CD4-positive, alpha-beta T cell treated with Interleukin-6 for 4 hours (primary cell): ENCODE measurements at places on chromosomes 3 and 15.

DNA sequence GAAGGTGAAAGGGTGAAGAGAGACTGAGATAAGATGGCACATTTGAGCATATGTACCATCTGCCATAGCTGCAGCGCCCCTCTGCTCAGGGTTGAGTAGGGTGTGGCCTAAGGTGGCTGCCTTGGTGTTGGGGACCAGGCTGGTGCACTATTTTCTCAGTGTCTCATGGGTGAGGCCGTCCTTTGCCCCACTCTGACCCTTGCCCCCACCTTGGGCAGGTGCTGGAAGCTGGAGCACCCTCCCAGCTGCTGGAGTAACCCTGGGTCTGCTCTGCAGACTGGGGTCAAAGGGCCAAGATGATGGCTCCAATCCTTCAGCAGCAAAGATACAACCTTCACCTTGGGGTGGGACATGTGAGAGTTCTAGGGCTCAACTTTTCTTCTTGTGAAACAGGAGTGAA lies 69.2 kb downstream of the DAPK2 start:
- no peak for DNase-seq

- no peak for DNase-seq
These were observed 467.9 kb upstream of the ATP11B start for GRCh38 chr3:182325213-182325950.

DNA sequence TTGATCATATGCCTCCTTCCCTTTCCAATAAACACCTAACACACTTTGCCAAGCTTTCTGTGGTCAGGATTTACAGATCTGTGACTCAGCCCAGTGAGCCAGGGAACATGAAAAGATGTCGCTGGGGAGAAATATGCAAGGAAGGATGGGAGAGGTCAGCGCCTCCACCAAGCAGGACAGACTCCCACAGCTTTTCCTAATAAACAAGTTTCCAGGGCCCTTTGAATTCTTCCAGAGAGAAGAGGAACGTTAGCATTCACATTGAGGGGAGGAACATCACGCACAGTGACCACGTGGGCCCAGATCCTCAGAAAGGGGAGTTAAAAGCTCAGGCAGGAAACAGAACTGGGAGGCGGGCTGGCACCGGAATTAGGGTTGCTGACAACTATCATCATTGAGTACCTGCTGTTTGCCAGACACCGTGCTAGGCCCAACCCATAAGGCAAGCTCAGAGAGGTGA lies 33.3 kb upstream of the MRPS22 start:
- no peak for DNase-seq

GRCh38 chr3:38567498-38567897 lies 71.4 kb downstream of the EXOG start:
- no peak for DNase-seq

GRCh38 chr15:92809064-92809879 lies 90.9 kb upstream of the CHD2 start:
- peak; percentile 99 for DNase-seq

DNA sequence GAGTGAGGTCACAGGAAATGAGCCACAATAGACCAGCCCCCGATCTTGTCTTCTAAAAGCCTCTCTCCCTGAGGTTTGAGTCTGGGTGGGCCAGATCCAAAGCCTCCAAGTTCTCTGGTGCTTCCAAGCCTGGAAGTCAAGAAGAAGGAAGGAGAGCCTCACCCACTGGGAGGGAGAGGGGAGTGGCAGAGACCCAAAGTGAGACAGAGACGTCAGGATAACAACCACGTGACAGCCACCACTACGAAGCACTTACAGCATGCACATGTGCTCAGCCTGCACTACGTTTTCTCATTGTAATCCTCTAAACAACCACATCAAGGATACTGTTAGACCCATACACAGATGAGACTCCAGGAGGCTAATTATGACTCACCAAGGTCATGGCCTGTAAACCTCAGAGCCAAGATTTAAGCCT lies 197.3 kb upstream of the LINGO1 start:
- DNase-seq, result no peak

- DNase-seq, result no peak
These were observed 29.7 kb downstream of the PRR23E start for GRCh38 chr3:127222664-127223063.

DNA sequence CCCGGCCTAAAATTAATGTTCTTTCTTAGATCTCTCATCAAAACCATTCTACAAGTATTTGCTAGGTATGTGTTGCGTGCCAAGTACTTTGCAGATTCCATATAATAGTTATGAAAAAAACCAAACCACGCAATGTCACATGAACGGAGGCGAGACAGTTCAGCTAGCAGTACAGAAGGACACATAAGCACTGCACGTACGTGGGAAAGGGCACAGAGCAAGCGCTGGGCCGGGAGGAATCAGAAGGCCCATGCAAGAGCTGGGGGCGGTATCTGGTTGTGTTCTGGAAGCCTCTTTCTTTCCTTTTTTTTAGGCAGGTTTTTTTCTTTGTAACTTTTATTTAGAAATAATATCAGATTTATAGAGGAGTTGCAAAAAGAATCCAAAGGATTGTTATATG lies 11.3 kb downstream of the PDIA5 start:
- DNase-seq, result no peak

DNA sequence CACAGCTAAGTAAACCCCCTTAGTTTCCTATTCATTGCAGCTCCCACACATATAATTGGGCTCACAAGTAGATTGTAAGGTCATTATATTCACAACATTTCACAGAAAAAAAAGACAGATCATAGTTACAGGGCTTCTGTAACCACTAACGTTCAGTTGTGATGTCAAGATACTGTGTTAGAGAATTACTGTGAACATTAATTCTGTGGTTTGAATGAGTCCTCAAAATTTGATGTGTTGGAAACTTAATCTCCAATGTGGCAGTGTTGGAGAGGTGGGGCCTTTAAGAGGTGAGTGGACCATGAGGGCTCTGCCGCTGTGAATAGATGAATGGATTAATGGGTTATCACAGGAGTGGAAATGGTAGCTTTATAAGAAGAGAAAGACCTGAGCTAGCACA lies 21.3 kb downstream of the GRK7 start:
- no peak for DNase-seq

- DNase-seq, result no peak
These were observed 1.0 kb downstream of the TOPAZ1 start for GRCh38 chr3:44242721-44243120.

DNA sequence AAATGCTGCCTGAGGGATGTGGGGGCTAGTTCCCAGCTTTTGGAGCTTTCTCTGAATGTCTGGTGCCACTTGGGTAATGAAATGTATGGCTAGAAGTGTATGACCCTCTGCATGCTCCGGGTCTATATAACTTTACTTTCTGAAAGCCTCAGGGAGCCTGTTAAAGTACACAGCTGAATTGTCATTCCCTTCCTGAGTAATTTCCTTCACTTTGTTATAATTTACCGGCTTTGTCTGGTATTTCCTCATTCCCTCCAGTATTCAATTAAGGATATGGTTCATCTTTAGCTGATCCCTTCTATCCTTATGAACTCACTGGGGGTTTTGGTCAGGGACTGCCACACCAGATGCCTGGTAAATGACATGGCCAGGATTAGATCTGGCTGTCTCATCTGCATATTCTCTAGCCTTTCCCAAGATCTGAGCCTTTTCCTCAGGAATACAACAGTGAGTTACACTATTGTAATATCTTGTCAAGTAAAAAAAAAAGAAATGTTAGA lies 620.3 kb downstream of the ZPLD1 start:
- no peak for DNase-seq

- DNase-seq, result no peak
These were observed 232.6 kb upstream of the CHRM5 start for GRCh38 chr15:33735637-33736247.

- no peak for DNase-seq
These were observed 156.3 kb downstream of the LPP start for GRCh38 chr3:188310270-188310710.

- no peak for DNase-seq
These were observed 260.5 kb downstream of the SCAPER start for GRCh38 chr15:76644646-76645045.

DNA sequence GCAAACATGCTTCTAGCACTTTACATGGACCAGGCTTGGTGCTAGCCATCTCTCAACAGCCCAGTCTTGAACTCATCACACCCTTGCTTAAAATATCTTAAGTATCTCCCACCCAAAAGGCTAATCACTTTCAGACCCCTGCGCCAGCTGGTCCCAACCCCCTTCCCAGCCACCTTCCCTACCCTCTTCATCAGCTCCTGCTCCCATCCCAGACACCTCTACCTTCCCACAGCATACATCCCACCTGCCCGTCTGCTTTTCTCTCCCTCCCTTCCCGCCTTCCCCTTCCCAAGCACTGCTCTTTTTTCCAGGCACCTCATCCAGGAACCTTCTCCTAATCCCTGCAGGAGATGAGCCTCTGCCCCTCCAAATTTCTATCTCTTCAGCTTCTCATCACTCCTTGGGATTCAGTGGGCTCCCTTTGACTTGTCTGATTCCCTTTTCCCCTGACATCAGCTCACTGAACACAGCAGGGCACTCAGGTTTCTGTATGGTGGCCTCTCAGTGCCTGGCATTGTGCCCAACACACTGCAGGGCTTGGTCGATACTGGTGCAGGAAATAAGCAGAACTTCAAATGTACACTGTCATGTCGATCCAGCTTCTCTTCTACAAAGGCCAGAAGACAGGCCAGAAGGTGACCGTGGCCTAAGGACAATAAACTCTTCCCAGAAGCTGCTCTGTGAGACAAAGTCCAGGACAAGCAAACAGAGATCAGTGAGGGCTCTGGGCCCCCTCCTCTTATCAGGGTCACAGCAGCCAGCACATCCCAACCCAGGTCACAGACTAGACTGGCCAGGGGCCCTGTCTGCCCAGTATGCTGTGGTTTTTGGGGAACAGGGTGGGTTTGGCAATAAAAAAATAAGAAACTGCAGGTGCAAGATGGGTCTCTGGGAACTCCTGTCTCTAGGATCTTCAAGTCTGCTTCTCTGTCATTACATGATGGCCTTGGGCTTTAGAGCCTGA lies 2.2 kb upstream of the ITIH1 start:
- no peak for DNase-seq

DNA sequence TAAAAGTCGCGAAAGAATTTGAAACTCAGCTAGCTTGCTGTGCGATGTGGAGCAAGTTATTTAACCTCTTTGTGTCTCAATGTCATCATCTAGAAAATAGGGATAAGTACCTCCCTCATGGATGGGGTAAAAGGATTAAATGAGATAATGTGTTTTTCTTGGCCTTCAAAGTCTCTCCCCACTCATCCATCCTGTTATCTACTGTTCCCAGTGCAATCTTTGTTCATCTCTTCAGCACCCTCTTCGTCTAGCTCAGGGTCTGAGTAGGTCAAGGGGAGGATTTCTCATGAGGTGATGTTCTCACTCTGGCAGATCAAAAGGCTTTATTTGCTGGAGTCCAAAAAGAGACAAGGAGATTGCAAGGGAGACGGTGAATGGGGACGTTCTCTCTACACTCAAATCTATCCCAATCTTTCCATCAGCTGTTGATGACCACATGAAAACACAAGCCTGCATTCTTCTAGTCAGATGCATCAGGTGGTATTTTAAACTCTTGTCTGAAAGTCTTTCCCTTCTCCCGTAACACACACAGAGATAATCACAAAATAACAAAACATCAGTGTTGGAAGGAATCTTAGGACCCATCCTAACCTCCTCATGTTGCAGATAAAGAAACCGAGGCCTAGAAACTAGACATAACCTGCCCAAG lies 1.3 kb downstream of the MESD start:
- DNase-seq, result no peak

DNA sequence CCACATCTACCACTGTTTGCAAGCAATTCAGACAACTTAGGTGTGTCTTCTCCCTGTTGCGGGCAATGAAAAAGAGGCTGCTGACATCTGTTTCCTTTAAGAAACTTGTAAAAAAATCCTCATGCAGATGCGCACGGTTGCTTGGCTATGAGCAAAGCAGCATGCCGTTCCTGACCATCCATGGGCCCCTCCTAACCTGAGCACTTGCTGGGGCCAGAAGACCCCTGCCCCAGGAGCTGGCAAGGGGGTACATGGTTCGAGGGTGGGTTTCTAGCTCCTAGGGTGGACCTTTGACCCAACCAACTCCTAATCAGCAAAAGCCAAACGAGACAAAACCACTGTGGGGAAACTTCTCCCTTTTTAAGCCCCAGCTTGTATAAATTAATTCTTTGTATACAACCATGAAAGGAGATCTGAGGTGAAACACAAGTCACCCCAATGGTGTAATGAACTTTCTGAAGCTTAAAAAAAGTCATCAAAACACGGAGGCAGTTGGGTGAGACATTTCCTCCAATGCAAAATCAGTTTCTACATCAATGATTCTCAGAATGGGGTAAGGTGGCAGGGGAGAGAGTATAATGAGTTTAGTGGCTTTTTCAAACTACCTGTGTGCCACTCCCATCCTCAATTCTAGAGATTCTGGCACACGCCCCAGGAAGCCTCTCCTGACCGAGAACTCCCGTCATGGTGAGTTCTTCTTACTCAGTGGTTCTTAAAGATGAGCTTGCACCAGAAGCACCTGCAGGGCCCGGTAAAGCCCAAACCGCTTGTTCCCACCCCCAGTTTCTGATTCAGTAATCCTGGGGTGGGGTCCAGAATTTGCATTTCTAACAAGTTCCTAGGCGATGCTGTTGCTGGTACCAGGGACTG lies 44.1 kb downstream of the CPN2 start:
- DNase-seq, result peak; percentile 28

DNA sequence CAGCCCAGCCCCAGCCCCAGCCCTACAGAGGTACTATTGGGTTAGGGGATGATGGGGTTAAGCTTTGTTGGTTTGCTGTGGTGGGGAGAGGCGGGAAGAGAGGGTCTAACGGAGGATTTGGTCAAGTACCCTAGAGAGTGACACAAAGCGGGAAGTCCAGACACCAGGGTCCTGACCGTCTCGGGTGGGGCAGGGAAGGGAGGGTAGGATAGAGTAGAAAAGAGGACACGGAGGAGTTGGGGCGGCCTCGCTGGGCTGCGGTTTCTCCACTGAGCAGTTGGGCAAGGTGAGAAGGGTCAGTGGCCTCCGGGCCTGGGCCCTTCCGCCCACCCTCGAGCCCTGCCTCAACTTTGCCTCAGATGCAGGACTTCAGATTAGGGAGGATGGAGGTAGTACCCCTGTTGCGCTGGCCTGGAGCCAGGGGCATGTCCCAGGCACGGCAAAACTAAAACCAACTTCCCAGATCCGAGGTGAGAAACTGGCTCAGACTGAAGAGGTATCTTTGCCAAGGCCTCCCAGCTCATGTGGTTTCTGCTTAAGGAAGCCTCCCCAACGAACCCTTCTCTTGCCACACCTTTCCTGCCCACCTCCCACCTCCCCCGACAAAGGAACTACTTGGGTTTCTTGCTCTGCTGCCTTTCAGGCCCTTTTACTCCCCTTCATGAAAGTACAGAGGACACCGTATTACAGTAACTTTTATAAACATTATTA lies 551 bp downstream of the PML start:
- peak; percentile 23 for DNase-seq

DNA sequence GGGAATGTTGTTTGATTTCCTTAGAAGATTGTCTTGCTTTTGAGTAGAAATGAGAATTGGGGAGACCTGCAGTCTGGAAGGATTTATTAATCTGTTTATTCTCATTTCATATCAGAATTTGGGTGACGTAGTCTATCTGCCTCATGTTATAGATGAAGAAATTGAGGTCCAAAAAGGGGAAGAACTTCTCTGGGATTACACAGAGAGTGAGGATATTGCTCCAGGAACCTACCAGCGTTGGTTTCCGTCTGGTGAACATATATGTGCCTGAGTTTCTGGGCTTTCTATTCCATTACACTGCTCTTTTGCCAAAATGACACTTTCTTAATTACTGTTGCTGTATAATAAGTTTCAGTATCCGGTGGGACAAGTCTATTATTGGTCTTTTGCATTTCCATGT lies 51.8 kb downstream of the CTDSPL start:
- DNase-seq, result no peak
